ENCODE measurements at places on chromosomes 16 and 17. TPM values are rescaled to one million over a fixed set of nuclear protein-coding genes. Genes with fewer than 3 reads are reported as not detected.

Gene ZMYND15
- 0.69 TPM for total RNA-seq

Gene C1QL1
- 0.33 TPM for total RNA-seq

Gene PLA2G10
- total RNA-seq: not detected

Gene CCDC57
- 21.1 TPM for total RNA-seq

Gene GSE1
- total RNA-seq: 11.4 TPM

Gene CCL8
- total RNA-seq: 0.67 TPM

Gene JPT2
- total RNA-seq: 102 TPM

Gene IKZF3
- not detected for total RNA-seq

Gene SERPINF2
- under 0.01 TPM for total RNA-seq

Gene AMFR
- total RNA-seq: 200 TPM

Gene PRAC2
- total RNA-seq: not detected

Gene RNF157
- total RNA-seq: 27.6 TPM

Gene WNK4
- not detected for total RNA-seq

Gene CMTM2
- total RNA-seq: not detected

Gene ABCC11
- 0.31 TPM for total RNA-seq

Gene UTS2R
- total RNA-seq: not detected

Gene ARHGAP44
- total RNA-seq: not detected

Gene SMARCE1
- total RNA-seq: 95.5 TPM

Gene KRTAP4-2
- total RNA-seq: not detected

Gene RAB26
- 0.36 TPM for total RNA-seq

Gene ANKRD40CL
- not detected for total RNA-seq

Gene MYO15B
- 5.1 TPM for total RNA-seq

Gene MMP15
- total RNA-seq: 10.3 TPM

Gene RDM1
- 1.4 TPM for total RNA-seq

Gene FOXF1
- total RNA-seq: not detected

Gene CD7
- under 0.01 TPM for total RNA-seq

Gene KRT20
- not detected for total RNA-seq

Data from melanocyte of skin (primary cell).